Stimulated activated CD4-positive, alpha-beta T cell treated with anti-CD3 and anti-CD28 coated beads, Interleukin-1b, Interleukin-23, amount 100 ng/mL, for 24 hours (primary cell): ENCODE measurements at places on chromosomes 1 and 21.

GRCh38 chr1:40981691-40982448, 2.4 kb downstream of the CTPS1 start:
- DNase-seq = no peak

GRCh38 chr1:228093050-228093906, 9.8 kb downstream of the C1orf35 start:
- DNase-seq = no peak

DNA sequence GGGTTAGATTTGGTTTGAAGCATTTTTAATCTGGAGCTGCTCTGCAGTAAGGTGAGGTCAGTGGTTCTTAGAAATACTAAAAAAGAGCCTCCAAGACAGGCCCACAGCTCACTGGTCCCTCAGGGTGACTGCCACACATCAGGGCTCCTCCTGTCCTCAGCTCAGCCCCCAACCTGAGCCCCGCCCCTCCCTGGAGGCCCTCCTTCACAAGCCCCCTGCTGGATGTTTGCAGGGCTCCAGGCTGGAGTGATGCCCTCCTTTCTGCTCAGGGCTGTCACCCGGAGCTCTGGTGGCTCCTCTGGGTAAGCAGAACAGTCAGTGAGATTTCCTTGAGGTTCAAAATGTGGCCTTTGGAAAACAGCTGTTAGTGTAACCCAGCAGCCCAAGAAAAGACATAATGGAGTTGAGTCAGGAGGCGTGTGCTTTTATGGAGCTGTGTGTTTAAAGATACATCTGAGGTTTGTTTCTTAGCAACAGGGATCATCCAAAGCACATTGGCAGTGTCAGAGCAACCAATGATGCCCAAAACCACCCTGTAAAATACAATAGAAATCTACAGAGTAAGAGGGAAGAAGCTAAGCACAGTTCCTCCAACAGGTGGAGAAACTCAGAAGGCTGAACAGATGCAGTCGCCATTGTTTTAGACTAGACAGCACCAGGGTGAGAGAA, 21.4 kb downstream of the STUM start:
- DNase-seq = no peak

DNA sequence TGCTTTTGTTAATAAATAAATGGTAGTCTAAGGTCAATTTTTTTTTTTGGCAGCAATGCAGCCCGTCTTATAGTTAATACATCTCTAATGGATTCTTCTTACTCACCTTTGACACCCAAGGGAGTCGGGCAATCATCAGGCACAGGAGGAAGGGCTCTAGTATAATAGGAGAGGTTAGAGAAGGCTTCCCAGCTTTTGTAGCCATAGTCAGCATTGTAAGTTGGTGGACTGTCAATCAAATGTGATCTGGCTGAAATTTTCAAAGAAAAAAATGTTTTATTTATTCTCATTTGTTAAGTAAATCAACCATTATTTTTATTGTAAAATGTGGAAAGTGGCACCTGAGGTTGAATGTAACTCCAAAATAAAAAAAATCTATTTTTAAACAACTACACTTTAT, 2.1 kb downstream of the PTGS2 start:
- DNase-seq = no peak

GRCh38 chr1:184359909-184360308, 26.9 kb upstream of the C1orf21 start:
- no peak for DNase-seq

GRCh38 chr1:110390692-110391245, at the start of gene SLC16A4:
Gene SLC16A4 (minus strand): TSS chr1:110391026. CDS start chr1:110389323, 1,703 bp downstream.
- no peak for DNase-seq

GRCh38 chr1:12553963-12554362, 64.0 kb downstream of the DHRS3 start:
- no peak for DNase-seq

DNA sequence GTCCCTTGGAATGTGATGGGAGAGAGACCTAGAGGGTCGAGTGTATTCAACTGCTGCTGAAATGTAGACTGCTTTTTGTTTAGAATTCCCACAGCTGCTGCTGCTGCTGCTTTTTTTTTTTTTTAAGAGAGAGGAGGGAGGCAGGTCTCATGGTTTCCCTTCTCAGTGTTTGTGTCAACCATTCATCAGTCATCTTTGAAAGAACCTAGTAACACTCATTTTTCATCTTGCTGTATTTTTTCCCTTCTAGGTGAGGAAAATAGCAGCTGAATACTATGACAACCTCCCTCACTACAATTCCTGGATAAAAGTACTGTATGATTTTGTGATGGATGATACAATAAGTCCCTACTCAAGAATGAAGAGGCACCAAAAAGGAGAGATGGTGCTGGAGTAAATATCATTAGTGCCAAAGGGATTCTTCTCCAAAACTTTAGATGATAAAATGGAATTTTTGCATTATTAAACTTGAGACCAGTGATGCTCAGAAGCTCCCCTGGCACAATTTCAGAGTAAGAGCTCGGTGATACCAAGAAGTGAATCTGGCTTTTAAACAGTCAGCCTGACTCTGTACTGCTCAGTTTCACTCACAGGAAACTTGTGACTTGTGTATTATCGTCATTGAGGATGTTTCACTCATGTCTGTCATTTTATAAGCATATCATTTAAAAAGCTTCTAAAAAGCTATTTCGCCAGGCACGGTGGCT, 9.2 kb downstream of the DEGS1 start:
- no peak for DNase-seq

DNA sequence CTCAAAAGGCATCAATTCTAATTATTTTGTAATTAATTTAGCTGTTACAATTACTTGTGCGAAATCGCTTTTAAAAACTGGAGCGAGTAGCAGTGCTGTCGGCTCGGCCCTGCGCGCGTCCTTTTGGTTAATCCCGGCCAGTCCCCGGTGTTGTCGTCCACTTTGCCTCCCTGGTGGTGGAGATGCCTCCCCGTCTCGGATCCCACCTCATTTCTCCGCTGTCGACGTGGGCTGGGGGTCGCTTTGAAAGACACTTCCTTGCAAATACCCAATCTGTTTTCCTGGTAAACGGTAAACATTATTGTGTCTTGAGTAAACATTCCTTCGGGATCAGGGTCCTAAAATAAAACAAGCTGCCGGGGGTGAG, 3.7 kb downstream of the FOXD3 start:
- no peak for DNase-seq

DNA sequence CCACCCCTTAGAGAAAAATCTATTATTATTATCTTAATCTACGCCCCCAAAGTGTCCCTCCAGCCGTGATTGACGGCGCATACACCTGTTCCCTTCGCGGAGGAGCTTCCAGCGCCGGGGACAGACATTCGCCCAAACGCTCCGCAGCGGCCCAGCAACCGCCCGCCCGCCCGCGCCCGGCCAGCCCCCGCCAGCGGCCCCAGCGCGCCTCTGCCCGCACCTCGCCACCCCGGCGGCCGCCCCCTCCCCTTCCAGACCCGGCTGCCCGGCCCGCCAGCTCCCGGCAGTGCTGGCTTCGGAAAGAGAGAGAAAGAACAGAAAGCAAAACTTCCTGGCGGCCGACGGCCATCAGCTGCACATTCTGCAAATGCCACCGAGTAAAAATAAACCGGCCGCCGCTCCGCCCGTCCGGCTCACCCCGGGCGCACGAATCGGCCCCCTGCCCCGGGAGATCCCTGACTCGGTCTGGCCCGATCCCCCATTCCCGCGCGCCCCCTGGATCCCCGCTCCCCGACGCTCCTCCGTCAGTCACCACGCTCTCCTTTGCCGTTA, 1.6 kb downstream of the CASZ1 start:
- no peak for DNase-seq

DNA sequence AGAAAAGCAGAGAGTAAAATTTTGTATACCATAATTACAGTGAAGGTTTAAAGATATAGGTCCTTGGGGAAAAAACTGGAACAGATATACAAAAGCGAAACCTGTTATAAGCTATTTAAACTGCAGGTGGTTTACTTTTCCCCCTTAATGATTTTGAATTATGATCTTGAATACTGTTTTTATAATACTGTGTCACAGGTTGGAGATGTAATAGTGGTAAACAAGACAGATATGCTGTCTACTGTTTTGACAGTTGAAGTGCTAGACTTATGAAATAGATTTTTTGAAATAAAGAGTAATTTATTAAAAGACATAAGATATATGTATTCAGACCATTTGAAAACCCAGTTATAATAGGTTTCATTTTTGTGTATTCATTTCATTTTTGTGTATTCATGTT, 129.4 kb downstream of the CD247 start:
- no peak for DNase-seq

DNA sequence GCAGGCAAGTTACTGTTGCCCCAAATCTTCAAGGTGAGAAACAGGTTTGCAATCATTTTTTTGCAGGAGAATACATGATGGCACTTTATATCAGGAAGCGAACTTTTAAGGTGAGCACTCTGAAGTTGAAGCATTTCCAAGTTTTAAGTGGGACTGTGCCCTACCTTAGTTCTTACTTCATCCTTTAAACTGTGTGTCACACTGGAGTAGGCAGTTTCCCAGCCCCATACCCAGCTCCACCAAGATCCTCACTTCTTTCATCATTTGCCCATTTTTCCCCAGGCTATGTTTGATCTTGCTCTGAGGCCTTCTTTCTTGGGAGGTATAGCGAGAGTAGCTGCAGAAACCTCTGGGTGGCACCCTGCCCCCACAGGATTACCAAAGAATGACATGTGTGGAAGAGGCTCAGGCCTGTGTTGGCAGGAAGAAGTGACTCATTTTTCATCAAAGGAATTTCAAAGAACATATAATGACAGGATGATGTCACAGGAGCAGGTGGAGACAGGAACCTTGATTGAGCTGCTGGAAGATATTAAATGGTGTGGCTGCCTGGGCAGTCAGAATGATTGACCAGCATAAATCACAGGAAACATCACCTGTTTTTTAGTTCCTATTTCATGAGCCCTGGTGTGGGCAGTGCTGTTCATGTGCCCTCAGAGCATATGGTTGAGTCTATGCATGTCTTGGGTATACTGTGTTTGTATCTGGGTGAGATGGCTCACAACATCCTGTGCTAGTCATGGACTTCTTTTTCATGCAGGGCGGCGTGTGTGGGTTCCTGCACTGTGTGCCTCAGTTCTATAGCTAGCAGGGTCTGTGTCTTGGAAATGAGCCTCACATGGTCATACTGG, 20.8 kb upstream of the MACF1 start:
- no peak for DNase-seq
